Fibroblast of the conjunctiva (primary cell): ENCODE measurements at places on chromosomes 7 and 10.

- no peak for DNase-seq
Observed at GRCh38 chr7:77985974-77986339, 187.4 kb downstream of the PHTF2 start.

DNA sequence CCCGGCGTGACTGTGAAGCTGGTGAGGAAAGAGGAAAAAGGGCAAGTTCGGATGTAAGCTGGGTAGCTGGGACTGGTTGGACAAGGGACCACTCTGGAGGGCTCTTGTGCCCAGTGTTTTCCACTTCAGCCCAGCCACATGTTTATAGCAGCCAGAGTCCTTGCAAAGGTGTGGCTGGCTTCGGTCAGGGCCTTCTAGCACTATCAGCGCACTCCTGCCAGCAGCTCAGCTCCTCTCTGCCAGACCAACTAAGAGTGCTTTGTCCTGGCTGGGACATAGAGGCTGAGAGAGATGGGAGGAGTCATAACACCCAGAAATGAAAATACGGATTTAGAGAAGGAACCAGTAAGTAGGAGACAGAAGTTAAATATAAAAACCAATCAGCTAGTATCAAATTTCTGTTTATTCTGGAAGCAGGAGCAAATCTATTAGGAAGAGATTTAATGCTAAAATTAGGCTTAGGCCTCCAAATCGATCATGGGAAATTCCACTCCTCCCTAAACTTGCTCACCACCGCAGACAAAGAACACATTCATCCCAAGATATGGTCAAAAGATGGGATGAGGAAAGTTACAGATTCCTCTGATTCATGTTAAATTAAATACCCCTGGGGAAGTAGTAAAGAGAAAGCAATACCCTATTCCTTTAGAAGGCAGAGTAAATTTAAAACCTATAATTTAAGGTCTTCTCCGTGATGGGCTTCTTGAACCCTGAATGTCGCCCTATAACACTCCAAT is 135.0 kb downstream of the RALA start:
- DNase-seq: no peak

DNA sequence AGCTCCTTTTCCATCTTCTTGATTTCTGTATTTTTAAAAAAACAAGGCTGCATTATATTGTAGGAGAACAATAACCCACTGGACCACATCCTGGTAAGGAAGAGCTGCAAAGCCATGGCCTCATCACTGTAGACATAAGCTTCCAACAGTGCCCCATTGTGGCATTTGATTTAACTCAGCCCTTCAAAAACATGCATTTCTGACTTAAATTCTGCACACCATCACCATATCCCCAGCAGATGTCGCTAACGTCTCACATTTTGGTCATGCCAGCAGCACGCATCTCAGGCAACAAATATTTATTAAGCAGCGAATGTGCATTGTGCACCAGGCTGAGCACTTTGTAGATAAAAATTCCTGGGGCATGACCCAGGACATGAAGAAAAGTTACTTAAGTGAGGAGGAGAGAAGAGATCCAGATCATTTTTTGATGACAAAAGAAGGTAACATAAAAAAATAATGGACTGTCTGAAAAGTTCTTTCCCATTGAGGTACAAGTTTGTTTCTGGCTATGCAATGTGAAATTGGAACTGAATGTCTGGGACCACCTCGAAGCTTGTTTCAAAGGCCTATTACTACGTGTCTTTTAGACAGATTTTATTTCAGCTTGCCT is 164.6 kb upstream of the CDCA7L start:
- DNase-seq: peak; percentile 82

DNA sequence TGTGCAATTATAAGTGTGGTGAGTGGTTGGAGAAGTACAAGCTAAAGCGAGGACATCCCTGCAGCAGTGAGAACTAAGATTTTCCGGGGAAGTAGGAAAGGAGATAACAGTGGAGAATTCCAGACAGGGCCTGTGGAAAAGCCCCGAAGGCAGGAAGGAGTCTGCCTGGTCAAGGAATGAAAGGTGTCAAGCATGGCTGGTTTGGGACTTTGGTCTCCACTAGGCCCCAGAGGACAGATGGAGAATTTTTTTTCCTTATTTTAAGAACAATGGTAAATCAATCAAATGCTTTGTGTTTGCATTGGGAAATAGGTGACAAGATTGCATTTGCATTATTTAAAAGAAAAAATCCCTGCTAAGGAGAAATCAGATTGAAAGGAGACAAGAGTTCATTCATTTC is 3.2 kb upstream of the CEP55 start:
- DNase-seq: no peak

GRCh38 chr10:125134916-125135770 is 25.2 kb downstream of the CTBP2 start:
- no peak for DNase-seq

GRCh38 chr7:68306692-68307107 is 1291.6 kb upstream of the AUTS2 start:
- no peak for DNase-seq

DNA sequence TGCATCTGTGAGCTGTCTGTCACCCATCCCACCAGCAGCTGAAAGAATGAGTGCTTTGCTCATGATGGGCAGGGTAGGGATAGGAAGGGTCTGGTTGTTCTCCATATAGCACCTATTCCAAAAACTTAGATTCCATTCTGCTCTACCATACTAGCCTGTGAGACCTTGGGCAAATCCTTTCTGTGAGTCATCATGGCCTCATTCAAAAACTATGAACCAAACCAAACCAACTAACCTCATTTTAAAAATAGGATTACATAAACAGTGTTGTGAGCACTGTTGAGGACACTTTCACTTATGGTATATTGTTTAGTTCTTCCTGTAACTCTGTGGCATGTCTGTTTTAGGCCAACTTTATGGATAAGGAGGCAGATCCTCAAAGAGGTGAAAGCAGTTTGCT is 30.9 kb upstream of the STEAP4 start:
- peak; percentile 13 for DNase-seq

- no peak for DNase-seq
Observed at GRCh38 chr7:47332213-47332612, 249.7 kb downstream of the TNS3 start.

DNA sequence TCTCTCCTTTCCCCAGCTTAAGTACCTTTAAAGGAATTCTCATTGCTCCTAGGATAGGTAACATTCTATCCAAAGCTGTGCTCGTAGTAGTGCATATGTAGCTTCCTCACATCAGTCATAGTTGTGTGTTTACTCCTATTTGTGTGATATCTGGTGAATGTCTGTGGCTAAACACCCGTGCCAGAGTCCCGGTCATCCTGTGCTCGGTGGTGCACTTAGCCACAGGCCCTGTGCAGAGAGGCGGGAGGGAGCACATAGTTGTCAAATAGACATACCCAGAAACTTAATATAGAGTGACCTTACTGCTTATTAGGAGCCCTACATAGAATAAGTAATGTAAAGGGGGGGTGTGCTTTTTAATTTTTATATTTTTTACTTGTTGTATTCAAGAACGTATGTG is 76.6 kb downstream of the RBM33 start:
- DNase-seq: no peak

- no peak for DNase-seq
Observed at GRCh38 chr10:14293526-14293925, 37.2 kb downstream of the FRMD4A start.

DNA sequence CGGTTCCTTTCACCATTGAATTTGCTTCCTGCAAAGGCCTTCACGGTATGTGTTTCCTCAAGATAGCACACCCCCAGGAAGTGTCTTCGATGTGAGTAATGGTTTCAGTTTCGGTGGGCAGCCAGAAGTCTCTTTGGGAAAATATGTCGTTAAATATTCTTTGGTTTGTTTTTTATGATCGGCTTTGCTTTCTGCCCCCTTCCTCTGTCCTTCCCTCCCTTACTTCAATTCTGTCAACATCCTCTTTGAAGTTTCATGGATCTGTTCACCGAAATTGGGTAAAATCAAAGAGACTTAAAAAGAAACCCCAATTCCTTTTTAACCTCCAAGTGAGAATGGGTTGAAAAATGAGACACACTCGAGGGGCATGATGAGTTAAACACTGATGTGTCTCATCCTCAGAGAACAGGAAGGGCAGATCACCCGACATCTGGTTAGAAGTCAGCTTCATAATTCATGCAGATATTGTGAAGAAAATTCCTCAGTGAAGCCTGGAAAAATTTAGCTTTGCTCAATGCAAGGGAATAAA is 170.8 kb upstream of the HABP2 start:
- DNase-seq: no peak

- DNase-seq: no peak
Observed at GRCh38 chr7:33692956-33693355, 212.4 kb upstream of the BMPER start.

DNA sequence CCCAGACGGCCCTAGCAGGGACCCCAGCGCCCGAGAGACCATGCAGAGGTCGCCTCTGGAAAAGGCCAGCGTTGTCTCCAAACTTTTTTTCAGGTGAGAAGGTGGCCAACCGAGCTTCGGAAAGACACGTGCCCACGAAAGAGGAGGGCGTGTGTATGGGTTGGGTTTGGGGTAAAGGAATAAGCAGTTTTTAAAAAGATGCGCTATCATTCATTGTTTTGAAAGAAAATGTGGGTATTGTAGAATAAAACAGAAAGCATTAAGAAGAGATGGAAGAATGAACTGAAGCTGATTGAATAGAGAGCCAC is 184 bp downstream of the CFTR start:
- DNase-seq: no peak

DNA sequence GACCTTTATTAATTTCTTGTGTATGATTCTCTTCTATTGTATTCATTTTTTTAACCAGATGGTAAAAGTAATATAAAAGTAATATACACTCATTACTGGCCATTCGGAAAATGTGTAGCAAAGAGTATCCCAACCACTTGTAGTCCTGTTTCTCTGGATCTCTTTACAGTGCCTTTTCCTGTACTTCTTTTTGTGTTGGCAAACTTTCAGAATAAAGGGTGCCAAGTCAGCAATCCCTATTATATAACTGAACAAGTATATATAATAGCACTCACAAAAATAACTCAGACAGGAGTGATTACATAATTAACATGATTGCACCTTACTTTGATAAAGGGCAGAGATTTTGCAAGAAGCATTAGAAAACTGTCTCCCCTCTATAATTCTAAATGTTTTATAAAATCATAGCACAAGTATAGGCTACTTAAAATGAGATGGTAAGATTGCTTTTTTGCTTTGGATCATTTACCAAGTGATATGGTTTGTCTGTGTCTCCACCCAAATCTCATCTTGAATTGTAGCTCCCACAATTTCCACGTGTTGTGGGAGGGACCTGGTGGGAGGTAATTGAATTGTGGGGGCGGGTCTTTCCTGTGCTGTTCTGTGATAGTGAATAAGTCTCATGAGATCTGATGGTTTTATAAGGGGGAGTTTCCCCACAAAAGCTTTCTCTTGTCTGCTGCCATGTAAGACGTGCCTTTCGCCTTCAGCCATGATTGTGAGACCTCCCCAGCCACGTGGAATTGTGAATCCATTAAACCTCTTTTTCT is 41.5 kb upstream of the EPC1 start:
- no peak for DNase-seq

DNA sequence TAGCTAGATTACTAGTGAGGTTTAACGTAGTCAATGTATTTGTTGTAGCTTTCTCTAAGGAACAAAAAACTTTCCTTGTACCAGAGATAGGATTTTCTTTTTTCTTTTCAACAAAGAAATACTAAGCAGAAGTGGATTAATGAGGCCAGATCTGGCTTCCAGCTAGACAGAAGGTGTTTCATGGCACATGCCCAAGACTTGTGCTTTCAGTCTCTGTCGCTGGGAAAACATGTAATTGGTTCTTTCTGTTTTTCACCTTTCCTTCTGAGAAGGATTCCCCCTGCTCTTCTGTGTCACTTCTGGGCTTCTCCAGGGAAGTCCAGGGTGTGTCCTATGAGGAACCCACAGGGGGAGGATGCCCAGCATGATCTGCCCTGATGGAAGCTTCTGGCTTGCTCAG is 492.2 kb downstream of the CCSER2 start:
- no peak for DNase-seq

DNA sequence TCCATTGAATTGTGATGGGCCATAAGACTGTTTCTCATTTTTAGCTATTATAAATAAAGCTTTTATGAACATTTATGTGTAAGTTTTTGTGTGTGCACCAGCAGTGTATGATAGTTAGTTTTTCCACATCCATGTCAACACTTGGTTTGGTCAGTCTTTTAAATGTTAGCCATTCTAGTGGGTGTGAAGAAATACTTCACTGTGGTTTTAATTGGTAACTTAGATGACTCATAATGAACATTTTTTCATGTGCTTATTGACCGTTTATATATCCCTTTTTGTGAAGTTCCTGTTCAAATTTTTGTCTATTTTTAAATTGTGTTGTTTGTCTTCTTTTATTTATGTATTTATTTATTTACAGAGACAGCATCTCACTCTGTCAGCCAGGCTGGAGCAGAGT is 23.6 kb upstream of the PDK4 start:
- no peak for DNase-seq

- no peak for DNase-seq
Observed at GRCh38 chr7:1042492-1042833, 1.9 kb upstream of the GPR146 start.

GRCh38 chr7:43058271-43059066 is 54.0 kb upstream of the HECW1 start:
- no peak for DNase-seq

GRCh38 chr7:2843711-2844152 is 376 bp downstream of the GNA12 start:
- no peak for DNase-seq

GRCh38 chr7:72035266-72035665 is 376.9 kb downstream of the CALN1 start:
- no peak for DNase-seq

- DNase-seq: peak; percentile 23
Observed at GRCh38 chr7:115356139-115356746, 434.3 kb downstream of the MDFIC start.

DNA sequence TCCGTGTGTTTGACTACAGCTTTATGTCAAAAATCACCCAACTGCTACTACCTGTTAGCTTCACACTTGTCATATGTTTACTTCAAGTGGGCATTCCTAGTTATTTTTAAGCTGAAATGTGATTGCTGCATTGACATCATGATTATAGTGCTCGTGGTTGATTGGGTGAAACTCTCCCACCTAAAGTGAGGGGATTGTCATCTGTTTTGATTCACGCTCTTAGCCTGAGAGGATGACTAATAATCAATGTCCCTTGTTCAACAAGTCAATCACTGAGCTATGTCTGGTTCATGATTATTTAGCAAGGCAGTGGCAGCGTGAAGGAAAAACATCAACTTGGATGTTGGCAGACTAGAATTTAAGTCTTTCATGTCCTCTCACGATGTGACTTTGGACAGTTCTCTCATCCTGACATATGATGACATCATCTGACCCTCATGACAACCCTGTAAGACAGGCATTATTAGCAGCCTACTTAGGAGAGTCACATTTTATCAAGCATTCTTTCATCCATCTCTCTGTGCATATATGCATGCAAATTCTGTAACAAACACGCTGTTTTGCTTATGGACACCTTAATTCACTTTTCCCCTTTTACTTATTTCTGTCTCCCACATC is 352.6 kb upstream of the ZMIZ1 start:
- no peak for DNase-seq

DNA sequence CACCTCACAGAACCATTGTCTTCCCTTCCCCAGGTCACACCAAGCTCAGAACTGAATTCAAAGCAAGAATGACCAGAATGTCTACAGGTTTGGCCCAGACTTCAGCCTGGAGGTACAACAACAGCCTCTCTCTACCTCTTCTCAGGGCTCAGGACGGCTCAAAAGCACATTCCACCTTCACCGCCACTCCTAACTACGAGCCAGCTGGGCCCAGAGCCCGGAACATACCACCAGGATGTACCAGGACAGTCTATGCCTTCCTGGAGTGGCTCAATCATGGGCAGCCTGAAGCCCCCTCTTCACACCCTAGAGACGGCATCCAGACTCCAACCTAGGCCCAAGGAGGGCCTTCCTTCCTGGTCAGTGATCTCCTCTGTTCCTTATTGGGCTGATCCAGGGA is 41.6 kb downstream of the ANXA8 start:
- no peak for DNase-seq

GRCh38 chr10:89373916-89374711 is 3.7 kb upstream of the IFIT1B start:
- peak; percentile 85 for DNase-seq
